NCI-H460 (cell line): ENCODE measurements at places on chromosomes 1 and 21. TPM values are rescaled to one million over a fixed set of nuclear protein-coding genes. Genes with fewer than 3 reads are reported as not detected.

DNA sequence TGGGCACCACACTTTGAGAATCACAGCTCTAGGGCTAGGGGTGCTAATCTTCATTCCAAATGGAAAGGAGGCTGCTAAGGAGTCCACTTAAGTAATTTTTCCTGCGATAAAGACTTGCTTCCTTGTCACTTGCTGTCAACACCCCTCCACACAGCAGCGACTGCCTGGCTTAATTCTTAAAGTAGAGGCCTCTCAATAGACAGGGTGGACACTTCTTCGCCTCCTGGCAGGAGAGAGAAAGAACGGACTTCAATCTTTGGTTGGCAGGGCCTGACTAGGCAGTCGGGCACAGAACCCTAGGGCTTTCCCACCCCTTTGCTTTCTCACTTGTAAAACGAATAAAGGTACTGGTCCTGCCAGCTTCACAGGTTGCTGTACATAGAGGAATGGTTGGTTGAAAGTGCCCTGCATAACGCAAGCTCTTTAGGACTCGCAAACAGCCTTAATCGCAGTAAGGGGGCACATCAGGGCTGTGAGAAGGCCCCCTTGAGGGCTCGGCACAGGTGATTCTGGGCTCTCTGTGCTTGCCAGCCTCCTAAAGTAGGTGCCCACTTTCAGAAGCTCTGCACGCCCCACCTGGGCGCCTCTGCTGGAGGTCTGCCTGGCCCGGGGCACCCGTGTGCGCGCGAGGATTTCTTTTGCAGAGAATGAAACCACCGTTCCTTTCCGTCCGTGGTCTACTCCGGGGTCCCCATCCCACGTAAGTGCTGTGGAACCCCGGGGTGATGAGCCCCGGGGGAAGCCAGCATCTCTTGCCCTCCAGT, 47.6 kb upstream of the CD34 start:
- no peak for DNase-seq

- no peak for DNase-seq
Measured at GRCh38 chr1:964691-965525, 1.4 kb upstream of the PLEKHN1 start.

The TNFRSF8 gene
- 1.4 and 1.8 TPM in 2 replicates for total RNA-seq

DNA sequence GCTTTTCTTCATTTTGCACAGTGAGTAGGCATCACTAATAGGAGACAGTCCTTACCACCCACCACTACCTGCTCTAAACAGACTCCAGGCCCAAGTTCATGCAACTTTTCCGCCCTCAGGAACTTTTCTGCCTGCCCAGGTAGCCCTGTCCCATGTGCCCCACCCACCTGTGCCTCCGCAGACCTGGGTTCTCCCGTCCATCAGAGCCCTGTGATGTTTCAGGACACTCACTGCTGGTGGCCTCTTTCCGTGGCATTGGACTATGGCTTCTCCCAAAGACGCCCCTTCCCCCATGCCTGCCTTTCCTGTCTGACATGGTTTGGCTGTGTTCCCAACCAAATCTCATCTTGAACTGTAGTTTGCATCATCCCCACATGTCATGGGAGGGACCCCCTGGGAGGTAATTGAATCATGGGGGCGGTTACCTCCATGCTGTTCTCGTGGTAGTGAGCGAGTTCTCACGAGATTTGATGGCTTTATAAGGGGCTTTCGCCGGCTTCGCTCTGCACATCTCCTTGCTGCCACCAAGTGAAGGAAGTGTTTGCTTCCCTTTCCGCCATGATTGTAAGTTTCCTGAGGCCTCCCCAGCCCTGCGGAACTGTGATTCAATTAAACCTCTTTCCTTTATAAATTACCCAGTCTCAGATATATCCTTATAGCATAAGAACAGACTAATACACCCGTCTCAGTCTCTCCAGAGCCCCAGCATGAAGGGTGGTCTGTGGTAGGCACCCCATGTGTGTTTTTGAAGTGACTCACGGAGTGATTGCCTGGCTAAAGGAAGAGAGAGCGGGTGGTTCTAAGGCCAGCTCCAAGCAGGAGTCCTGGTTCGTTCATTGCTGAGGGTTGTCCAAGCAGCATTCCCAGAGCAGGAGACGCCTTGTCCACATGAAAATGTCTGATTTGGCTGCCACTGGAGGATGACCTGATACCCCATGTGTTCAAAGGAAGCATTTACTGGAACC, 86.0 kb upstream of the ZBTB40 start:
- no peak for DNase-seq

GRCh38 chr1:192476802-192477298, 98.7 kb upstream of the RGS1 start:
- peak; percentile 91 for DNase-seq

DNA sequence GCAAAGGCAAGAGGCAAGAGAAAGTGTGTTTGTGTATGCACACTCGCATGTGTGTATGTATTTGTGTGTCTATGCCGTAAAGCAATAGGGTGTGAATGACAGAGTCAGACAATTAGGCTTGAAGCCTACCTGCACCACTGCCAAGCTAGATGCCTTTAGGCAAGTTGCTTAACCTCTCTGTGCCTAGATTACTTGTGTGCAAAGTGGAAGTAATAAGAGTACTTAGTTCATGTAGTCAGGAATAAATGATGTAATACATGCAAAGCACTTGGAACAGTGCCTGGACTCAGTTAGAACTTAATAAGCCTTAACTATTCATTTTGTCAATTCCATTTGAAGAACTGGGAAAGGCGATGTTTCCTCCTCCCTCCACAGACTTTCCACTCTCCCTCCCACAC, 31.7 kb downstream of the LAMB3 start:
- no peak for DNase-seq

GRCh38 chr1:164905869-164906268, 346.9 kb downstream of the PBX1 start:
- DNase-seq, result no peak

- no peak for DNase-seq
Measured at GRCh38 chr1:41672641-41673361, 188.3 kb upstream of the EDN2 start.

DNA sequence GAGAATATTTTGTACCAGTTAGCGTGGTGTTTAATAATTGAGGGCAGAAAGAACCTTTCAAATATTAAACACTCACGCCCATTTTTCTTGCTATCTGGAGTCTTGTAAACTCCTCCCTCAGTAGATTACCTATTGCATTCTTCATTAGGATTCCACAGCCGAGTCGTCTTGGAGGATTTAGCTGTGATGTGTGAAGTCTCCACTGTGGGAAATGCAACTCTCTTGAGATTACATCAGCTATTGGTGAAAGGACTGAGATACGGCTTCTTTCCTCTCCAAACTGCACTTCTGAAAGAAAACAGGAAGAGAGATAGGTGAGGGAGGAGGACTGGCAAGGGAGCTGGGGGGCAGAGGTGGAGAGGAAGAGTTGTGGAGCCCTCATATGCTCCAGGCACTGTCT, 36.1 kb downstream of the ACTA1 start:
- peak; percentile 37 for DNase-seq

DNA sequence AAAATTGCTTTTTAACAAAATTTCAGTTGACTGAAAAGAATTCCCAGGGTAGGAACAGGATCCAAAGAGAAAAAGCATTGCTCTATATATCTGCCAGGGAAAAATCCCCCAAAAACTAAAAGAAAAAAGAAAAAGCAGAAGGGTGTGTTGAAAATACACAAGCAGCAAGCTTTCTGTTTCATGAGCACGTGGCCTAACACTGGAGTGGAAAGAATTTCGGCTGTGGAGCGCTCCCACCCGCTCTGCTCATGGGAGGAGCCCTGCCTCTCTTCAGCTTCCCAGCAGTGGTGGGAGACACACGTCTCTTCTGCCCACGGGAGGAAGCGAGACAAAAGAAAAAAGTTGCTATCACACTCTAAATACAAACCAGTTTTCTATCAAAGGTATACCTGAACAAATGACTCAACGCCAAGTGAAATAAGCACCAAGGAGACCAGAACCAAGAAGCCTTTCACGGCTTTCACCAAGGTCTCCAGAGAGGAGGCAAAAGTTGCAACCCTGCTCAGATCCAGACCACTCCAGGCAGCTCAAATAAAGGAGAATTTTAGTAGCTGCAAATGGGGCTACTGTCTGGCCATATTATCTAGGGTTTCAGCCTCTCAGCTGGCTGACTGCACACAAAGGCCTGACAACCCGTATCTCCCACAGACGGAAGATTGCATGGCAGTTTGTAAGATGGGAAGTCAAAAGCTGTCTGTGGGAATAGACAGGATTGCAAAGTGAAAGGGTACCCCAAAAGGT, 29.5 kb upstream of the ZNF496 start:
- DNase-seq, result no peak

The AIRE gene
- not detected in 2 replicates for total RNA-seq

The DCLRE1B gene
- total RNA-seq, result 5.4 and 6.2 TPM in 2 replicates
